ENCODE measurements at places on chromosomes 1 and 21. TPM values are rescaled to one million over a fixed set of nuclear protein-coding genes. Genes with fewer than 3 reads are reported as not detected.

DNA sequence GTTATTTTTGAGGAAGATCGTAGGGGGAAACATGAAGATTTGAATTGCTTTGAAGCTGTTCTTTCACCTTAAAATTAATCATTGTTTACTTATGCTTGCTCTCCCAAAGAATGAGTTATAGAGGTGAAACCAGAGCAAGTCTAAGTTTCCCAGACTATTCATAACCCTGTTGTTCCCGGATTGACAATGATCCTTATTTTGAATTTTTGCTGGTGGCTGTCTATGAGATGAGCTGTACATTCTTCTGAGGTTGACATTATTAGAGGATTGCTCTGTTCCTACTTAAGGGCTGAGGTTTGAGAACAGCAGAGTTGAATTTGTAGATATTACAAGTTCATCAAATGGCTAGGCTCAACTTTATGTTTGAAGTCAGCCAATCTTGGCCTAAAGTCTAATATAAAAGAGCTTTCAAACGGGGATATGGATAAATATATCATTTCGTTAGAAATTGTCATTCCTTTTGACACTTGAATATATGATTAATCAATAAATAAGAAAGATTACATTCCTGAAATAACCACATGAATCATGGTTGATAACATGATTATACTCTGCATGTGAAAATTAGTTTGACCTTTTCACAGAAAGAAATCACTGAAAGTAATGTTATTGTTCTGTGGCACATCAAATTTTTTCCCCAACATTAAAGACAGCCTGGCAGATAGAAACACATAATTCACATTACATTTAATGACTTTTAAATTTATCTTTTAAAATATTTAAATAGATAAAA lies 19.1 kb upstream of the PDE4B start:
- DNase-seq = no peak

GRCh38 chr1:201906336-201906735 lies 17.6 kb downstream of the SHISA4 start:
- DNase-seq = no peak

GRCh38 chr1:111629190-111629954 lies 9.8 kb downstream of the RAP1A start:
- no peak for DNase-seq

DNA sequence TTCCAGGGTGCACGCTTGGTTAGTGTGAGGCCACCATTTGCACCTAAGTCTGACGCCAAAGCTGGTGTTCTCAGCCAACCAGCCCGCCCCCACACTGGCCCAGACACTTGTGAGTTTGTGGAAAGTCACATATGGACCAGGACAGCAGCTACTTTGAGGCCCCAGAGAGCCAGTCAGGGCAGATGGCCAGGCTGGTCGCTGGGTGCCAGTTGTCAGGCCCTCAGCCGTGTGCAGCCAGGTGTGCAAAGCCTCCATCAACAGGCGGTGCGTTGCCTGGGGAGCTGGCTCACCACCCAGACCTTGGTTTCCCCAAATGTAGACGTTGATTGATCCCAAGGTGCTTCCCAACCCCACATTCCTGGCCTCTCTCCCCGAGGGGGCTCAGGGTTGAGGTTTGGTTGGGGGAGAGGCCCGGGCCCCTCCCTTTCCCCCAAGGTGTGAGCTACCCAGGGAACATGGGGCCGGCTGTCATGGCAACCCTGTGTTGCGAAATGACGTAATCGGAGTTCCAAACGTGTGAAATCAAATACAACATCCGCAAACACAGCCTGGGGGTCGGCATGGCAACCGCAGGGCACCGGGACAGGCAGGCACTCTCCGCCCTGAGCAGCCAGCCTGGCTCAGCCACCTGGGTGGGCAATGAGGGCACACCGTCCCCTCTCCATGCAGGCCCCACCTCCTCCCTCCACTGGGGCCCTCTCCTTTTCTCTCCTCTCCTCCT lies 42.2 kb upstream of the WNT4 start:
- DNase-seq = no peak

Gene LCE1C
- not detected for total RNA-seq

Gene SELENBP1
- 30.9 TPM for total RNA-seq

Measured in vagina (tissue), 2 donors.